ENCODE measurements at places on chromosomes 6 and 20.
A peak's percentile ranks its signal among the peaks of the same experiment; 100 is the strongest.

DNA sequence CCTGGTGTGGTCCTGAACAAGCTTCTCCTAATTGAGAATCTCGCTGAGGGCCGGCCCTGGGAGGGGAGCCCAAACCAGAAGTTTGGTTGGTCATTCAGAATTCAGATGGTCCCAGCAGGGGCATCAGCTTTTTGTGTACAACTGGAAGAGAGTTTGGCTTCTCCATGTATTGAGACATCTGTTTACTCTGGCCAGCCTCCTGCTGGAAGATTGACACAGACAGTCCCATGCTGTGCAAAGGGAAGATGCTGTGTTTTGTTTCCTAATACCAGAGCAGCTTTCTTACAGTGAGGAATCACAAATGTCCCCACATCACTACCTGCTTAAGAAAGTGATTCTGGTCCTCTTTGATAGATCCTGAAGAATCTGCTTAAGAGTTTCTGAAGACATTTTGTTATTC, 97.8 kb downstream of the PLEKHG1 start:
- no peak for DNase-seq

DNA sequence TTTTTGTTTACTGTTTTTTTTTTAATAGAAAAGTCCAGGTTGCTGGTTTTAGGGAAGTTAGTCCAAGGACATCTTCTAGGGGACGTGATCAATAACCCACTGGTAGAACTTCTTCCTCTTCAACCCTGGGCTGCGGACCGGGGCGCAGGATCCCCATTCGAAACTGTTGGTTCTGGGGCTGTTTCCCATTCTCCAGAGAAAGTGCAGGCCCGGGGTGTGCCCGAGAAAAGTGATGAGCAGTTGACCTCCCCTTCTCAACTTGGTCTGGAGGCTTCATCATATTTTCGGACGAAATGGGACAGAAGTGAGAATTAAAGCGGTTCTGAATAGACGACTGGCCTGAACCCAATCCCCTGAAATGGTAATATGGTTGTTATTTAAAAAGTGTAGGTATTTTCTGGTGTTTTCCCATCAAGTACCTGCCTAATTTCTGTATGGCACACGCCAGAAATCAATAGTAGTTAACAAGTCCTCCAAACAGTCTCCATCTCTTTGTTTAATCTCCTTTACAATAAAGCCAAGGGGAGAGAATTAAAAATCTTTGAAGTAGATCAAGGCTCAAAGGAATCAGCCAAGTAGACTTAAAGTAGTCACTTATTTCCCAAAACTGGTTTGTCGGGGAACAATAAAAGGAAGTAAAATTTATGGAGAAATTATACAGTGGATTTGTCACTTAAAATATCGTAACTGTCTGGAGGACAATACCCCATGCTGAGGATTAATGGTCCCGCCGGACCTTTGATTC, 550 bp upstream of the PRDM13 start:
- no peak for DNase-seq

DNA sequence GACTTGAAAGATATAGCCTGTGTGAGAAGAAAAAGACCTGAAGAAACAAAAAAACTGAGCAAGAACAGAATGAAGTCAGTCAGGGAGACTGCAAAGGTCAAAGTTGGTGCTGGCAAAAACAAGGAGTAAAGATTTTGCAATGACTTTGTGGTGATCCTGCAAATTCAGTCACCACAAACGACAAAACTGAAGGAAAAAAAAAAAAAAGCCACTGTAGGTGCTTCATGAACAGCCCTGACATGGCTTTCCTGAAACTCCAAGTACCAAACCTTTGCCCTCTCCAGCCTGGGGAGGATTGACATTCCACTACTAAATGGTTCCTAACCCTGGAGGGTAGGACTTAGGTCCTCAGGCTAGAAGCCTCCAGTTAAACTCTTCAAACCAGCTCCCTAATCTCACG, 114.7 kb upstream of the BEND3 start:
- DNase-seq: no peak

GRCh38 chr20:52230409-52230808, 38.8 kb upstream of the ZFP64 start:
- DNase-seq: no peak

GRCh38 chr6:116352515-116353471, 18.0 kb upstream of the DSE start:
- DNase-seq: no peak

- no peak for DNase-seq
Observed at GRCh38 chr6:93792746-93793145, 373.4 kb upstream of the EPHA7 start.

DNA sequence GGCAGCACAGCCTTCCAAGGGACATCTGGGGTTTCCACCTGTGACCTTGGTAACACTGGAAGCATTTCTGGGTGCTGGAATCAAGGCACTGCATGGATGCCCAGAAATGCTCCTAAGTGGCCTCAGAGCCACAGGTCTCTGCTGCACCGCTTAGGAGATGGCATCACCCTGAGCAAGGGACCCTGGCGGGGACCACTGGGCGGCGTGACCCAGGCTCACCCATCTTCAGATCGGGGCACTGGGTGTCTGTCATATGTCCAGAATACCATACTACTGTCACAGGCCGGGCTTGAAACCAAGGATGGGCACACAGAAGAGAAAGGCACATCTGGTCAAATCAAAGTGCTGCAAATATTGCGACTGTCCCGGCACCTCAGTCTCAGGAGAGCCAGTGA, 45.9 kb downstream of the SSR1 start:
- no peak for DNase-seq

DNA sequence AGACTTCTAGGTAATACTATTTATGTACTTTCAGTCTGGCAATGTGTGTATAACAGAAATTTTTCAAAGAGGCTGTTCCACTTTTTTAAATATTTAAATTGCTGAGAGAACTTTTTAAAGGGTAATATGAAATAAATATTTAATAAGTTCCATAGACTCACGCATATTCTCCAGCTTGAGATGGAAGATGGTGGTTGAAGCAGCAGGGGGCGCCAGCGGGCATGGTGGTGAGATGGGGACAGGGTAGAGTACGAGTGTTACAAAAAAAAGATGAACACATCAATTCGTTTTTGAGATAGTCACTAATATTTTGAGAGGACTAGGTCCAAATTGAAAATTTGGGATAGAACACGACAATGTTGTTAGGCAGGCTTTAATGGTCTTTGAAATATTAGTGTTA, 68.4 kb downstream of the RSPO3 start:
- peak; percentile 44 for DNase-seq

GRCh38 chr6:70811788-70812187, 144.1 kb downstream of the SMAP1 start:
- DNase-seq: no peak

GRCh38 chr20:44324343-44324742, 12.5 kb upstream of the R3HDML start:
- no peak for DNase-seq

- DNase-seq: no peak
Observed at GRCh38 chr6:10408457-10408856, 6.4 kb downstream of the TFAP2A start.

GRCh38 chr20:34362502-34363061, 491 bp upstream of the ITCH start:
- DNase-seq: no peak

- DNase-seq: no peak
Observed at GRCh38 chr20:62791301-62792181, 4.7 kb upstream of the MRGBP start.

All from stimulated activated CD8-positive, alpha-beta memory T cell treated with anti-CD3 and anti-CD28 coated beads, Interleukin-15, amount 100 ng/mL, for 24 hours (primary cell).